Activated CD4-positive, CD25-positive, alpha-beta regulatory T cell (primary cell): ENCODE measurements at places on chromosomes 6 and 20.

GRCh38 chr6:6750594-6751265, 162.2 kb downstream of the LY86 start:
- DNase-seq, result no peak

GRCh38 chr20:43404878-43405277, 52.8 kb upstream of the SRSF6 start:
- DNase-seq, result no peak

- DNase-seq, result no peak
These were observed 219.0 kb downstream of the BMP7 start for GRCh38 chr20:57047281-57048026.

- no peak for DNase-seq
These were observed 43.0 kb upstream of the GPR31 start for GRCh38 chr6:167200806-167201205.

DNA sequence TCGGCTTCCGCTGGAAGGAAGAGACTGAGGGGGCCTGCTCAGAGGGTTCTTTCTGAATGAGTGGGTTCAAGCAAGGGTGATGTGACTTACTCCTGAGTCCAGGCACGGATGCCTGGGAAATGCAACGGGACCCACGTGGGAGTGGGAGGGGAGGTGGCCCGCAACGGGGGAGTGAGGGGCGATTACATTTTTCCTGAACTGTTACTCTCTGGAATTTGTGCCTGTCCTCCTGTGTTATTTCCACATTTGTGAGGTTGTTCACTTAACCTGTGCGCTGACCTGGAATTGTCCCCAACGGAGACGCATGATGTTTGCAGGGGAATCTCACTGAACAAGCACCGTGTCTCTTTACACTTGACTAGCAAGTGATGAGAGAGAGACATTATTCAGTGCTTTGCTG, 209.4 kb downstream of the CDH4 start:
- no peak for DNase-seq

DNA sequence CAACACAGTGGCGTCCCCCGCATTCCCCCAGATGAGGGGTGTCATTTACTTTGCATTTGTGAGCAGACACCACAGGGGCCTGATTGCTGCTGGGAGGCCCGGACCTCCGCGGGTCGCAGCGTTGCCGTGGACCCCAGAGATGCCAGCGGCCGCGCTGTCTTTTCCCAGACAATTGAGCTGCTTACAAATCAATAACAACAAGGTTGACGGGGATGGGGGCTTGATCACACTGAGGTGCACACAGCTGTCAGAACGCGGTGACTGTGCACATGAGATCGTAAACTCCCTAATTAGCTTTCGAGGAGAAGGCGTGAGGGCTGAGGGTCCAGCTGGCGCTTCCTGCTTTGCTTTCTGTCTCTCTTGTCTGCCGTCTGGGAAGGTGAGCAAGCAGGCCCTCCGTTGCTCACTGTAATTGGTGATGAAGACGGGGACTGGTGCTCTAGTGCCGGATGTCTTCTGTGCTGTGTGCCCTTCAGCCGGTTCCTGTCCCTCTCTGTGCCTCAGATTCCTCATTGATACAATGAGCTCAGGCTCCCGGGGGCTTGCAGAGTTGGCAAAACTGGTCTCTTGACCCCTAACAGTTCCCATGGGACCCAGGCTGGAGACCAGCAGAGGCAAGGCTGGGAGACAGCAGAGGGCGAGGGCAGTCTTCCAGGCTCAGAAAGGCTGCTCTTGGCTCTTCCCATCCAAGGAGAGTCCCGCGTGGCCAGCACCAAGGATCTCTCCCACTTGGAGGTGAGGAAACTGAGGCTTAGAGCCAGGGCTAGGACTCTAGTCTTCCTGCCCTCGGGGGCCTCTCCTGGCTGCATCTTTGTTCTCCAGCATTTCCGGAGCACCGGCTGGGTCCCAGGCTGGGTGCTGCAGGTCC, 126.0 kb upstream of the PMEPA1 start:
- no peak for DNase-seq

- no peak for DNase-seq
These were observed 1.9 kb upstream of the ELOVL4 start for GRCh38 chr6:79949233-79949632.

GRCh38 chr6:518218-518617, 126.7 kb downstream of the IRF4 start:
- DNase-seq, result no peak

DNA sequence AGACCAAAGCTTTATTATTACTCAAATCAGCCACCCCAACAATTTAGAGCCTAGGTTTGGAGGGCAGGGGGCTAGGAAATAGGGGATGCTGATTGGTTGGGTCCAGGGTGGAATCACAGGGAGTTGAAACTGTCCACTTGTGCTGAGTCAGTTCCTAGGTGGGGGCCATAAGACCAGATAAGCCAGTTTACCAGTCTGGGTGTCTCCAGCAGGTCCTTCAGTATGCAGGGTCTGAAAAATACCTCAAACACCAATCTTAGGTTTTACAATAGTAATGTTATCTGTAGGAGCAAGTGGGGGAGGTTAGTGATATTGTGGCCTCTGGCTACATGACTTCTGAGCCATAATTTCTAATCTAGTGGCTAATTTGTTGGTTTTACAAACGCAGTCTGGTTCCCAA, 63.2 kb downstream of the UBR2 start:
- DNase-seq, result no peak

GRCh38 chr6:102115911-102116310, 722.4 kb downstream of the GRIK2 start:
- no peak for DNase-seq

GRCh38 chr6:14559746-14560536, 442.4 kb downstream of the CD83 start:
- no peak for DNase-seq

GRCh38 chr20:4601630-4602296, 119.9 kb upstream of the PRND start:
- no peak for DNase-seq

- DNase-seq, result no peak
These were observed 92.4 kb upstream of the CEP85L start for GRCh38 chr6:118743746-118744145.

- DNase-seq, result no peak
These were observed 28.4 kb downstream of the DPPA5 start for GRCh38 chr6:73325656-73326055.
